Neuronal stem cell (in vitro differentiated cells): ENCODE measurements at places on chromosomes 3 and 15.

- no peak for DNase-seq
Measured at GRCh38 chr3:73351423-73352071, 273.2 kb downstream of the PDZRN3 start.

GRCh38 chr15:71323584-71323983, 208.3 kb downstream of the THSD4 start:
- DNase-seq, result no peak

GRCh38 chr15:93566762-93567161, 477.8 kb upstream of the RGMA start:
- no peak for DNase-seq

GRCh38 chr15:73914145-73914544, 12.1 kb upstream of the LOXL1 start:
- no peak for DNase-seq

GRCh38 chr3:133882986-133883586, 12.6 kb downstream of the RAB6B start:
- DNase-seq, result no peak

DNA sequence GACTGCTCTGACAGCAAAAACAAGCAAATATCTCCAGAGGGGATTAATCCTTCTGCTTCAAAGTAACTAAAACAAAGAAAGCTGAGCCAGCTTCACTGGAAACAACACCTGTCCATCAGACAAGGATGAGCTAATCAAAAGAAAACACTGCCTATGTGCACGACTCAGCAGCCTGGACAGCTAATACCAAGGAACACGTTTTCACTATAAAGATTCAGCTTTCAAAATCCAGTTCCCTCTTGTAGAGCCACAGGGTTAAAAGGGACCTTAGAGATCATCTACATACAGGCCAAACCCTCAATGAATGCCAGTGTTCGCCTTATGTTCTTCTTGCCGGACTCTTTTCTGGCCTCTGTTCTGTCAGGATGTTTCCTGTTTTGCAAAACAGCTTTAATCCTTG, 6.9 kb downstream of the TUSC7 start:
- DNase-seq, result no peak

DNA sequence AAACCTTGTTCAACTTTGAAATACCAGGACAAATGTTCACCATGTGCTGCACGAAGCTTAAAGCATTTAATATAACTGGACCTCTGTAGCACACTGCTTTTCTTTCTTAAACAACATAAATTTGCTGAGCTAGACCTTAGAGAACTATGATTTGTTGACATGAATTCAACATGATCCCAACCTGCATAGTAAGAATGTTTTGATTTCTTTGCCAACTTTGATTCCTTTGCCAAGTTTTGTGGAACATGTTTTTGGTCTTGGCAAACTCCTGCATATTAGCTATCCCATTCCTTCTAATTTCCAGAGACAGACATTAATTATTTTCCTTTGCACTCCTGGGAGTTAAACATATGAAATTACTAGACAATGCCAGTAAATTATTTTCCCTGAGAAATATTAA, 197.2 kb upstream of the RBMS3 start:
- no peak for DNase-seq

- no peak for DNase-seq
Measured at GRCh38 chr3:67674055-67674454, 19.6 kb upstream of the SUCLG2 start.

DNA sequence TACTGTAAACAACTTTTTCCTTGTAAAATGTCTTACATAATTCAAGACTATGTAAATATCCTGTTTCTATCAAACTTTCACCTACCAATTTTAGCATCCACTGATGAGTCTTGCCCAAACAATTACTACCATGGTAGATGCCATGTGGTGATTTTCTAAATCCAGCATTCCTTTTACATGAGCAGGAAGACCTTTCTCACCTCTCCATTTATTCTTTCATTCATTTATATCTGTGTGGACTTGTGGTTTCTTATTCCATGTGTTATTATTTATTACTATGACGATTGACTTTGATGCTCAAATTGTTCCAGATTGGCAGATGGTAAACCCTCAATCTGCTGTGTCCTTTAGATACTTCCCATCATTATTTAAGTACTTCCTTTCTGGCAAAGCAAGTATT, 62.4 kb downstream of the IFT57 start:
- no peak for DNase-seq

DNA sequence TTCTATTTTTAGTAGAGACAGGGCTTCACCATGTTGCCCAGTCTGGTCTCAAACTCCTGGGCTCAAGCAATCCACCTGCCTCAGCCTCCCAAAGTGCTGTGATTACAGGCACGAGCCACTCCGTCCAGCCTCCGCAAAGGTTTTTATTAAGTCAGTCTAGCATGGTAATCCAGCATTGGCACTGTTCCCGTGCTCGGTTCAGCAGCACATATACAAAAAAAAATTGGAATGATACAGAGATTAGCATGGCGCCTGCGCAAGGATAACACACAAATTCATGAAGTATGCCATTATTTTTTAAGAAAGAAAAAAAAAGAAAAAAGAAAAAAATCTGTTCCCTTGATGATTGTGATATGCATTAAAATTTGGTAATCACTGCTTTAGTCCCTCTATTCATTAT, 8.5 kb downstream of the CKMT1A start:
- DNase-seq, result no peak

DNA sequence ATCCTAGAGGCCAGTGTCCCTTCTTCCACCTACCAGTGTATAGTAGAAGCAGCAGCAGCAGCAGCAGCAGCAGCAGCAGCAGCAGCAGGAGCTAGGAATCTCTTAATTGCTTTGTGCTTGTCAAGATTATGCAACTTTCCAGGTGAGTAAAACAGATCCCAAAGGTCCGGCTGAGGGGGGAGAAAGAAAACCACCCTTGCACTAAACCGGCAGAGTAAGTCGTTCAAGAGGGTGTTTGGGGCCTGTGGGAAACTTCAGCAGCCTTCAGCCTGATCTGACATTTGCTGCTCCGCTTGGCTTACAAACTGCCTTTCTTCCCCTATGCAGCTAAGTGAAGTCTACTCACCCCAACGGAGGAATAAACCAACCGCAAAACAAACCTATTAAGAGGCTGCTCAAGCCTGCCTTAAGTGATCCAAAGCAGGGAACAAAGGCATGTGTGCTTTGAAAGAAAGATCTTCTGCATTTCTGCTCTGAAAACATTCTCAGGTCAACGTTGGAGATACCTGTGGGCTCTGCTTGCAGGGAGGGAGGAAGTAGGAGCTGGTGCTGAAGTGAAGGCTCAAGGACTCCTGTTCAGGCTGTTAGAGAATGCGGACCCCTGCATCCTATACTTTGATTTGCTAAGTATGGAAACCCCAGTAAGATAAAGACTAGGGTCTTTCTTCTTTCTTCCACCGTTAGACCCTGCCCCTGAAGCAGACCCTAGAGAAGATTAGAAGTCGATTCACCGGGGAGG, 35.7 kb upstream of the DLG1 start:
- no peak for DNase-seq

DNA sequence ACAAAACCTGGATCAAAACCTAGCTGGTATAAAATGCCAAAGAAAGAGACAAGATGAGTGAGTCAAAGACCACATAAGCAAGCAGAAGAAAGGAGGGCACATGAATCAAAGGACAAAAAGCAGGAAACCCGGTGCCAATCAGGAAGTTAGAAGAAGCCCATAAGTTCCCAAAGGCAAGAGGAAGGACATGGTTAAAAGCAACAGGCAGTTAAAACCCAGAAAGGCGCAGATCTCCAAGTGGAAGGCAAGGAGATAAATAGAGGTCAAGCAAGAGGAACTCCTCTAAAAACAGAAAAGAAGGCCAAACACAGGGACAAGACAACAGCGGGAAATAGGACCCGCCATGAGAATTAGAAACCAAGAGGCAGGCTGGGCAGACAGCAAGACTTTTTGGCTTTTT, 4.4 kb downstream of the TMOD2 start:
- no peak for DNase-seq

DNA sequence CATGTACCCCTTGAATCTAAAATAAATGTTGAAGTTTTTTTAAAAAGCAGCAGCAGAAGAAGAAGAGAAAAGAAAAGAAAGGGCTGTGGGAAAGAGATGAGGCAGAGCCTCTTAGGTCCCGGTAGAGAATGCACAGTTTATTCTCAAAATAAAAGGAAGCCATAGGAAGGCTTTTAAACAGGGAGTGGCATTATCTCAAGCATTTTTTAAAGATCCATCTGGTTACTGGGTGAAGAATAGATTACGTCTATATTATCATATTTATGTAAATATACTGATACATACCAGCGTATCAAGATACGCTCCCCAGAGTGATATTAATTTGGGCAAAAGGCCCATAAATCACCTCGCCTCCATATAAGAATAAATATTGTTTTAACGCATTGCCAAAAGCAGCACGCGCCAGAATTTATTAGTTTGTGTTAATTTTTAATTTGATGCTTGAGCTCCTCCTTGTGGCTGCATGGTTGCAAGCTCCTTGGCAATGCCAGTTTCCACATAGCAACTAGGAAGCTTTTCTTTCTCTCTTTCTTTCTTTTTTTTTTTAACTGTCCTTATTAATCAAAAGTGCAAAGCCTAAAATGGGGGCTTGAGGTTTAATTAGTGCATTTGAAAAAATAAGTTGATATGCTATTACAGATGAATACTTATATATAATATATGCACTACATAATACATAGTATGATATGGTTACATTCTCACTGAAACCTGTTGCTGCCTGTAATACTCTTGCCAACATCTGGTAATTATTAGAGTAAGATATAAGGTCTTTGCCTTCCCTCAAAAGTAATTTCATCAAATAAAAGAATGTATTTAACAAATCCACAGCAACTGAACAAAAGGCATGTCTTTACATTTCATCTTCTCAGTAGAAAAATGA, 242.8 kb upstream of the UBE2E2 start:
- peak; percentile 24 for DNase-seq

DNA sequence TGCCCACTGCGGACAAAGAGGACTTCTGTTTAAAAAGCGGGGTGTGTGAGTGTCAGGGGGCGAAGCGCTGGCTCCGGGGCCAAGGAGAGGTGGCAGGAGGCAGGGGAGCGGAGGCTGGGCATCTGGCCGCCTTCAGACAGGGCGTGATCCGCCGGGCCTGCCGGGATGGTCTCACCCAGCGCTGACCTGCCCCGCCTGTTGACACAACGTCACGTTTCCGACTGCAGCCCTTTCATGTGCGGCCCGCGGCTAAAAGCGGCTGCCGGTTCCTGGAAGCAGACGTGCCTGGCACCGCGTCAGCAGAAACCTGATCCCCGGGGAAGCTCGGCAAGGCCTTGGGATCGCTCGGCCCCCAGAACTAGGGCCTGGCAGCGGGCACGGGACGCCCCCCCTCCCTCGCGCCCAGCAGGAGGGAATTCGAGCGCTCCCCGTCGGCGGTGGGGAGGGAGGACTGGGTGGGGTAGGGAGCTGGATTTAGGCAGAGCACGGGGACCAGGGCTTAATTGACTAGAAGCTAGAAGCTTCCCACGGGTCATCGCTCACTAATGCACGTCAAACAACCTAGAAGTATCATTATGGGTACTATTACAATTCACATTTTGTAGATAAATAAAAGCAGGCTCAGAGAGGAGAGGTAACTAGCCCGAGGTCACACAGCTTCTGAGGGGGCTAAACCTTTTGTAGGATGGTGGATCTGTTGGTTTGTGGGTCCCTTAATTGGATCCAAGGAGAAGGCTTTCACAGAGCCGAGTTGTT, 7.7 kb downstream of the BHLHE40 start:
- DNase-seq, result peak; percentile 85

GRCh38 chr15:62858343-62858742, 184.2 kb upstream of the TPM1 start:
- DNase-seq, result no peak

DNA sequence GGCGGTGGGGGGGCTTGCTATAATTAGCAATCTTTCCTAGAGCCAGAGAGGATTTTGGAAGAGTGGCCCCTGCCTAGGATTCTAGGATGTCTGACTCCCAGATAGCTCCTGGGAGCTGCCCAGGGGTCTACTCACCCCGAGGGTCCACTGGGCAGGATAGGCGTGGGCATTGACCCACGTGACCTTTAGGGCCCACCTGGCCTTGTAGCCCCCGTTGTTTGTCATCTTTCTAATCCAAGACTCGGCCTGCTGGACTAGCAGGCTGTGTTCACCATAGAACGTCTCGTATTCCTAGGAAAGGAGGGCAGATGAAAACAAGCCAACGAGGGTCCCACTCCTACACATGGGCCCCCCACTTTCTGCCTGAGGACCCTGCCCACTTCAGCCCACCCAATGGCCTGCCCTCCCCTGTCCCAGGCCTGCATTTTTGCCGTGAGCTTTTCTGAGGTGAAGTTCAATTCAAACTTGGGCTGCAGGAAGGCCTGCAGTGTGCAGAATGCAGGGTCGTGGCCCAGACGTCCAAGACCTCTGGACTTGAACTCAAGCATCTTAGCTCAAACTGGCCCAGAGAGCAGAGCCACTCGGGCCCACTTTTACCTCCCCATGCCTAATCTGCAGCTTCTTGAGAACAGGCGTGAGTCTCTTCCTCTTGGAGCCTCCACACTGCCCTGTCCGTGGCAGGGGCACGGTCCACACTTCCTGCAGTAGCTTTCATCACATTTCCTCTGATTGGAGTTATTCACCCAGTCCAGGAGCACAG, 41.5 kb downstream of the MUC4 start:
- no peak for DNase-seq

- no peak for DNase-seq
Measured at GRCh38 chr3:164657631-164658030, 420.7 kb downstream of the SI start.

DNA sequence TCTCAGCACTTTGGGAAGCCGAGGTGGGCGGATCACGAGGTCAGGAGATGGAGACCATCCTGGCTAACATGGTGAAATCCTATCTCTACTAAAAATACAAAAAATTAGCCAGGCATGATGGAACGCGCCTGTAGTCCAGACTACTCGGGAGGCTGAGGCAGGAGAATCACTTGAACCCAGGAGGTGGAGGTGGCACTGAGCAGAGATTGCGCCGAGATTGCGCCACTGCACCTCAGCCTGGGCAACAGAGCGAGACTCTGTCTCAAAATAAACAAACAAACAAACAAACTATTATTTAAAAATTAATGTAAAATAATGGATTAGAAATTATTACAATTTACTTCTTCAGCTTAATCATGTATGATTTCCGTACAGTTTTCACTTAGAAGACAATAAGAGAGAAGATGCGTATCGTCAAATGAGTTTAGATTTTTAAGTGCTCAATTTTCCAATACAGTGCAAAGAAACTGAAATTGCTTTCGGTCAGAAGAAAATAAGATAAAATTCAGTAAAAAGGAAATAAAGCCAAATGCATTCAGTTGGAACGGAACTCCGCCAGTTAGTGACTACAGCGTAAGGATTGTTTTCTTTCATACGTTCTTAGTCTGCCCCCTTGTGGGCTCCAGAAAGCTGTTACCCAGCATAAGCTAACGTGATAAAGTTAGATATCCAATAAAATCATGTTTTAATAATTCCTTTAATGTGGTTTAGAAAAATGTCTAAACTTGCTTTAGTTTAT, 24.8 kb downstream of the AADAC start:
- peak; percentile 54 for DNase-seq
